Hematopoietic multipotent progenitor cell treated with erythropoietin and hydrocortisone succinate and interleukin-3 and kit ligand, for 4 days (in vitro differentiated cells): ENCODE measurements at places on chromosomes 6 and 20.

- no peak for DNase-seq
Measured at GRCh38 chr20:53021934-53022333, 49.8 kb downstream of the TSHZ2 start.

GRCh38 chr6:125251516-125252220, 50.1 kb downstream of the HDDC2 start:
- DNase-seq, result no peak

GRCh38 chr6:150418827-150419594, 50.2 kb downstream of the IYD start:
- peak; percentile 84 for DNase-seq

DNA sequence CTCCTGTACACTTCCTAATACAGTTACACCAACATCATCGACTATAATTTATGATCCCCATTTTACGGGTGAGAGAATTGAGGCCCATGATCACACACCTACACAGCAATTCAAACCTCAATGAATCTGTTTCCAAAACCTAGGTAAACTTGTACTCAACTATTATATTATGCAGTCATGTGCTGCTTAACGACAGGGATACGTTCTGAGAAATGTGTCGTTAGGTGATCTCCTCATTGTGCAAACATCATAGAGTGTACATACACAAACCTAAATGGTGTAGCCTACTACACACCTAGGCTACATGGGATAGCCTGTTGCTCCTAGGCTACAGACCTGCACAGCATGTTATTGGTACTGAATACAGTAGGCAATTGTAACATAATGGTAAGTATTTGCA, 385.6 kb downstream of the ARHGAP18 start:
- DNase-seq, result no peak

- peak; percentile 51 for DNase-seq
Measured at GRCh38 chr20:60261333-60261732, 303.1 kb downstream of the CDH26 start.

GRCh38 chr6:85348643-85349042, 101.2 kb upstream of the NT5E start:
- no peak for DNase-seq

DNA sequence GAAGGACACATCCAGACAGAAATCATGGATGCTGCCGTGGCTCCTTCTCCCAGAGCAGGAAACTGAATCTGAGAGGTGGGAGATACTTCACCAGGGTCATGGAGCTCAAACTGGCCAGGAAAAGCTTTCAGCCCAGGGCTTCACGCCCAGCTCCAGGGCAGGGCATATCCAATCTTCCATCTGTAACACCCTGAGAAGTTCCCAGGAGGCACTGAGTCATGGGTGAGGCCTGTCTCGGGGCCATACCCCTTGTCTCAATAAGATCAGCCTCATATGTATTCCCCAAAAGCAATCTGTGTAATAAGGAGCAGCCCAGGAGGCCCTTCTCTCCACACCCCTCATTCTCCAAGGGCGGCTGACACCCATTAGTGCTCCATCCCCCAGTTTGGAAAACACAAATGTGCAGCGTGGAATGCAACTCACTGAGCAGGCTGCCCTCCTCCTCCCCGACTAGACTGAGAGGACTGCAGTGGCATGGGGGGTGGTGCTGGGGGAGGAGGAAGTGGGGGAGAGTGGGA, 439.3 kb upstream of the SULF2 start:
- no peak for DNase-seq

DNA sequence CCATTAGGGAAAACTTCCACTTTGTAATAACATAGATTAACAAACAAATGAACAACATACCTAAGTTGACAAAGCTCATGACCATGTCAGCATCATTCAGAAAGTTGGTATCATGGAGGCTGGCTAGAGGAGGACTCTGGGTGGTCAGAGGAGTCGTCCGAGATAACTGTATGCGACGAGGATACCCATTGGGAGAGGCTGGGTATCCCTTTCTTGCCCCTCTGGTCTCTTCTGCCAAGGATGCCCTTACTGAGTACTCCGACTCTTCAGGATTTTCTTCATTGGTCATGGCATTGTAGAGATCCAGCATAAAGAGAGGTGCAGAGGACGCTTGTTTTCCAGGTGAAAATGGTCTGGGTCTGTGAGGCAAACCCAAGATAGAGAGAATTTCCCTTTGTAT, 1.1 kb downstream of the BMP5 start:
- no peak for DNase-seq

DNA sequence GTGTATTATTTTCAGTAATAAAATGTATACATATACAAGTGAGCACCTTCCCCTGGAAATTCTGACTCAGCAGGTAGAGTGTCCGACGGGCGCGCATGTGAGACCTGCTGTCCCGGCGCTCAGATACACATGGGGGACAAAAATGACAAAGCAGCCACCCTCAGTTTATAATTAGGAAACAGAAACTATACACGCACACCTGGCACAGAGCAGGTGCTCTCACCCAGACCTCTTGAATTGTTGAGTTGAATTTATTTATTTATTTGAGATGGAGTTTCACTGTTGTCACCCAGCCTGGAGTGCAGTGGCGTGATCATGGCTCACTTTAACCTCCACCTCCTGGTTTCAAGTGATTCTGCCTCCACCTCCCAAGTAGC, 180.4 kb downstream of the ZDHHC14 start:
- DNase-seq, result no peak
